ENCODE measurements at places on chromosomes 6 and 20.

- DNase-seq = peak; percentile 3
Observed at GRCh38 chr6:79048611-79049010, 29.4 kb downstream of the PHIP start.

- no peak for DNase-seq
Observed at GRCh38 chr6:36402481-36402880, 15.0 kb upstream of the ETV7 start.

GRCh38 chr20:63254606-63255384 lies 532 bp upstream of the NKAIN4 start:
- DNase-seq = no peak

DNA sequence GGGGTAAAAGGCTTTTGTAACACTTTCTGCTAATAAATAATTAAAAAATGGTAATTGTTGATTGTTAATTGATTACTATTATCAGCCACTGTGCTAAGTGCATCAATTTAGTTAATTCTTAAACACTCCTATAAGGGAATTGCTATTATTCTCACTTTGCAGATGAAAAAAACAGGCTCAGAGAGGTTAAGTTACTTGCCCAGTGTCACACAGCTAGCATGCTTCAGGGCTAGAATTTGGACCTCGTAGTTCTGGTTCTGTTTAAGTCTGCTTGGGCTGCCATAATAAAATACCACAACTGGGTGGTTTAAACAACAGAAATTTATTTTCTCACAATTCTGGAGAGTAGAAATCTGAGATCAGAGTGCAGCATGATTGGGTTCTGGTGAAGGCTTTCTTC lies 164.8 kb upstream of the TBX18 start:
- no peak for DNase-seq

DNA sequence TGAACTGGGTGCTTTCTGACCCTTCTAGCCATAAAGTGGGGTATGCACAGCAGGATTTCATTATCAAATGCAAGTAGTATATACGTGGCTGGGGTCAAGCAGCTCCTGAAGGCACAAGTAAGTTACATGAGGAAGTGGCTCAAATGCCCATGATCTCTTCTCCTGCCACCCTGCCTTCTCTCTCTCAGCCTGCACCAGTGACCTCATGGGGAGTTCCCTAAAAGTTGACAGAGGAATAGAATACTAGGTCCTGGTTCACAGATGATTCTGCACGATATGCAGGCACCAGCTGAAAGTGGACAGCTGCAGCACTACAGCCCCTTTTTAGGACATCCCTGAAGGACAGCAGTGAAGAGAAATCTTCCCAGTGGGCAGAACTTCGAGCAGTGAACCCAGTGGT lies 282.0 kb downstream of the BCKDHB start:
- no peak for DNase-seq

- no peak for DNase-seq
Observed at GRCh38 chr20:21360705-21361104, 36.6 kb downstream of the NKX2-4 start.

GRCh38 chr20:23404196-23404595 lies 17.1 kb downstream of the NAPB start:
- peak; percentile 7 for DNase-seq
